A549 treated with GW870086 at 1 μM for 4 hours (cell line): ENCODE measurements at places on chromosomes 5 and 9. TPM values are rescaled to one million over a fixed set of nuclear protein-coding genes. Genes with fewer than 3 reads are reported as not detected.

C5orf15 gene
- total RNA-seq = 48.1 to 56.8 TPM (median 54.9 TPM) in 5 replicates

AGXT2 gene
- total RNA-seq = not detected in 5 replicates

ATP10B gene
- not detected in 5 replicates for total RNA-seq

AUH gene
- total RNA-seq = 8.5 to 10.9 TPM (median 8.8 TPM) in 5 replicates

GFI1B gene
- total RNA-seq = not detected in 5 replicates

BTNL8 gene
- not detected in 5 replicates for total RNA-seq

OLFM1 gene
- total RNA-seq = 8.9 to 10.7 TPM (median 9.3 TPM) in 5 replicates

PHYKPL gene
- total RNA-seq = 4.3 to 9.8 TPM (median 8.3 TPM) in 5 replicates

PDLIM4 gene
- total RNA-seq = 0.57 to 2.0 TPM (median 0.79 TPM) in 5 replicates

ECM2 gene
- total RNA-seq = 0.06 to 0.18 TPM (median 0.10 TPM) in 5 replicates

IFNA10 gene
- total RNA-seq = not detected in 5 replicates

PCDHGA11 gene
- total RNA-seq = 0.03 to 0.07 TPM in 2 of 5 replicates, not detected in the others

RGS3 gene
- total RNA-seq = 19.9 to 24.9 TPM (median 24.4 TPM) in 5 replicates

RNF14 gene
- total RNA-seq = 51.1 to 72.2 TPM (median 64.6 TPM) in 5 replicates

TRIM36 gene
- 1.1 to 2.3 TPM (median 2.1 TPM) in 5 replicates for total RNA-seq

GAPVD1 gene
- total RNA-seq = 12.8 to 18.3 TPM (median 15.7 TPM) in 5 replicates

CATSPER3 gene
- total RNA-seq = 0.19 to 0.50 TPM (median 0.37 TPM) in 5 replicates

DRD1 gene
- total RNA-seq = 0.13 to 0.23 TPM (median 0.17 TPM) in 5 replicates

PCDHB10 gene
- 0.05 TPM in 2 of 5 replicates, not detected in the others for total RNA-seq

INSYN2B gene
- total RNA-seq = 0.37 to 0.71 TPM (median 0.39 TPM) in 5 replicates

SLC36A2 gene
- total RNA-seq = not detected in 5 replicates

DAPK1 gene
- total RNA-seq = 15.1 to 24.8 TPM (median 22.3 TPM) in 5 replicates

GRM6 gene
- not detected in 5 replicates for total RNA-seq

SEMA5A gene
- total RNA-seq = not detected in 5 replicates

HSPB3 gene
- 0.26 to 0.48 TPM (median 0.41 TPM) in 3 of 5 replicates, not detected in the others for total RNA-seq

MARVELD2 gene
- 2.2 to 3.2 TPM (median 2.4 TPM) in 5 replicates for total RNA-seq

SLC4A9 gene
- 0.09 to 0.18 TPM (median 0.10 TPM) in 3 of 5 replicates, not detected in the others for total RNA-seq

PLEKHG4B gene
- total RNA-seq = 0.77 to 1.6 TPM (median 1.1 TPM) in 5 replicates

GPRIN1 gene
- 6.9 to 9.5 TPM (median 8.6 TPM) in 5 replicates for total RNA-seq

SHC3 gene
- 0.19 to 0.59 TPM (median 0.27 TPM) in 5 replicates for total RNA-seq

TOR2A gene
- total RNA-seq = 11.0 to 15.1 TPM (median 14.4 TPM) in 5 replicates

PCDHGB5 gene
- total RNA-seq = 1.9 to 2.7 TPM (median 2.3 TPM) in 5 replicates

IFNB1 gene
- not detected in 5 replicates for total RNA-seq

NPR3 gene
- 15.9 to 22.0 TPM (median 20.7 TPM) in 5 replicates for total RNA-seq

FRRS1L gene
- 0.13 to 0.51 TPM (median 0.19 TPM) in 5 replicates for total RNA-seq

RMRP gene
- total RNA-seq = 7.1 to 29.0 TPM in 2 of 5 replicates, not detected in the others

THBS4 gene
- total RNA-seq = 0.28 TPM in 1 of 5 replicates, not detected in the others

WDR38 gene
- 0.10 to 0.15 TPM in 2 of 5 replicates, not detected in the others for total RNA-seq

PCDHB2 gene
- 3.3 to 4.1 TPM (median 3.4 TPM) in 5 replicates for total RNA-seq

MCTP1 gene
- total RNA-seq = 7.3 to 12.2 TPM (median 10.1 TPM) in 5 replicates

CDH9 gene
- not detected in 5 replicates for total RNA-seq
